ENCODE measurements at places on chromosomes 1 and 21.

GRCh38 chr21:17231124-17231523 lies 281.7 kb upstream of the CXADR start:
- DNase-seq: no peak

DNA sequence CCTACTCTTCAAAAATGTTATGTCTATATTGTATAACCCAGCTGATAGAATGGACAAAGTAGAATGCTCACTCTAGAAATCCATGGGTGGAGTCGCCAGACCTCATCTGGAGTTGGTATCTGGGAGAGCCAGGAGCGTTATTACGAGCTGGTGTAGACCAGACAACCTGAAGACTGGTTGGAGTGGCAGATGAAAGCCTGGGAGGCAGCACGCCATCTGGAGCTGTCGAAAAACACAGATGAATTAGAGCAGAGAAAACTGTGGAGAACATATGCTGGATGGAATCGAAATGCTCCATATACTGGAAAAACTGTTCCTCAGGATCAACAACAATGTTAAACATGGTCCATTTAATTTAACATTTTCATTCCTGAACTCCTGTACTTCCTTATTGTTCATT lies 333.6 kb downstream of the KCTD3 start:
- no peak for DNase-seq

GRCh38 chr1:59596956-59597355 lies 217.8 kb upstream of the HOOK1 start:
- no peak for DNase-seq

DNA sequence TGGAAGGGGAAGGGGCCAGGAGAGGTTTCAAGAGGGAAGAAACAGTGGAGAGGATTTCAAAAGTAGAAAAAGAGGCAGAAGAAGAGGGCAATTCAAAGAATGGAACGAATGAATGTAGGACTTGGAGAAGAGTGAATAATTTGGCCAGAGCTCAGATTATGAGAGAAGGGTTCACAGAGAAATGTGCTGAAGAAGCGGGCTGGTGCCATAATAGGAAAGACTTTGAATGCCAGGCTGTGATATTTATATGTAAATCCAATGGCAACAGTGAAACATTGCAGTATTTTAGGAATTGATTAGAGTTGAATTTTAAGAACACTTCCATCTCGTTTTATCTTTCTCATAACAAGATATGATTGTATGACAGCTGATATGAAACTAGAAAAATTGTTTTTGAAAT lies 36.0 kb upstream of the ANGPTL7 start:
- DNase-seq: no peak

GRCh38 chr21:39453571-39454179 lies 1.9 kb downstream of the SH3BGR start:
- no peak for DNase-seq

DNA sequence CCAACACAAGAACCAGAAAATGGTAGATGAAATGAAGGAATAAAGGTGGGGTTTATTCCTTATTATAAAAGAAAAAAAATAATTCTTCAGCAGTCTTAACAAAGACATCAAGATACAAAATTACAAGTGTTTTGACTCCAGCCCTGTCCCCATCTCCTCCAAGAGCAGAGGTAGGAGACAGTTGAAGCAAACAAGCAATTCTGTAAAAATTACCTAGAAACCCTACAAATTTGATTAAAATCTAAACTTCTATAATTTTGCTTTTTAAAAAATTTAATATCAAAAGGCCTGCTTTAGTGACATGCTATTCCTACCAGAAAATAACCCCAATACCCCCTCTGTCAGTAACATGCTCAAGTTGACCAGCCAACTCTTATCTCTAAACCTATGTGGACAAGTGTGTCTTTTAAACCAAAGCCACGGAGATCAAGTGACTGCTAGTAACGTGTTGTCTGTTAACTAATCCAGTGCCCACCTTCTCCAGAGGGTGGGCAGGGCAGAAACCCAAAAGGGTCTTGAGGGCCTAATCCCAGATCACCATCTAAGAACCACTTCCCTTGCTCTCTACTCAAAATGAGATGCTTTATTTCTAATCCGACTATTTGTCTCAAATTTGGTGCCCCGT lies 8.4 kb downstream of the GLUL start:
- DNase-seq: no peak

DNA sequence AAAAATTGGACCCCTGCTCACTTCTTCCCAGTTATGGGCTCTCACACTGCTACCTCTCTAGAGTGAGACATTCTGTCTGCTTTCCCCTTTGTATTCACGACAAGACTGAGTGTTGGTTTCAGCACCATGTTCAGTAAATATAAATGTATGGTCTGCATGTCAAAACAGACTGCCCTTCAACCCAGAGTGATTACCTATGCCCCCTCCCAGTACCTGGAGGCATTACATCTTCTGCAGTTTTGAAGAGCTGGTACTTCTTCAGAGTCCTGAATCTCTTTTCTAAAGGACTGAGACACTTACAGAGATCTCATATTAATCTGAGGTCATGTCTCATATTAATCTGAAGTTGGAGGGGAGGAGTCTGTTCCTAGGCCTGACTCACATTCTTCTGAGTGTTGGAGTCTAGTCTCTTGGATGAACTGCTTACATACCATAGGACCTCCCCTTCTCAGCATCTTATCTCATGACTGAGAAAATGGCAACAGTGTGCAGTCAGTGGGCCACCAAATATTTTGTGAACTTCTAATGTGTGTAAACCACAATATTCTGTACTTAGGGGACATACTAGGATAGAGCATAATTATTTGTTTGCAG lies 80.3 kb downstream of the RGL1 start:
- DNase-seq: no peak
